ENCODE measurements at places on chromosomes 1 and 21. TPM values are rescaled to one million over a fixed set of nuclear protein-coding genes. Genes with fewer than 3 reads are reported as not detected.

- H3K36me3 ChIP-seq: no peaks in the 10 kb centered on the region
- no peaks in the 10 kb centered on the region for H3K27me3 ChIP-seq
- H3K27ac ChIP-seq: no peak overlapping the region
- H3K4me1 ChIP-seq: no peaks in the 10 kb centered on the region
These were observed 40.7 kb downstream of the CD2 start for GRCh38 chr1:116794804-116795481.

DNA sequence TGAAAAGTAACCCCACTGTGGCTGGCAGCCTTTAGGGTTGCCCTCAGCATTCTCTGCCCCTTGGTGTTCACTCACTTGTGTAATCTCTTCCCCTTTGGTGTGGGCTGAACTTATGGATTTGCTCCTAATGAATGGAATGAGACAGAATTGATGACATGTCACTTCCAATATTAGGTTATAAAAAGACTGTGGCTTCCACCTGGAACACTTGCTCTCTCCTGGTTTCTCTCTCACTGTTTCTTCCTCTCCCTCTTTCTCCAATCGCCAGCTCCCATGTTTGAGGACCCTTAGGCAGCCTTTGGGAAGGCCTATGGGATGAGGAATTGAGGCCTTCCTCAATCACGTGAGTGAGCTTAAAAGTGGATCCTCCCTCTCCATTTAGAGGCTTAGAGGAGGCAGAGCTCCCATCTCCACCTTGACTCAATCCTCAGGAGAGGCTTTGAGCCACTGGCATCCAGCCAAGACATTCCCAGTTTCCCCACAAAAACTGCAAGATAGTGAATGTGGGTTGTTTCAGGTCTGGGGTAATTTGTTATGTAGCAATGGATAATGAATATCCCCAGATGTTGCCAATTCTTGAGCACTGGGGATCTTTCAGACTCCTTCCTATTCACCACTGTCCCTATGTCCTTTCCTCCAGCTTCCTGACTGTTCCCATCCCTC is 95.5 kb upstream of the CD34 start:
- peaks cover 27% of the 10 kb centered on the region for H3K4me1 ChIP-seq
- no peak overlapping the region for H3K4me3 ChIP-seq
- H3K27ac ChIP-seq: no peak overlapping the region
- DNase-seq: no peak

Gene TFF3
- total RNA-seq: not detected

Gene OR6N1
- total RNA-seq: not detected

Gene CHIA
- not detected for total RNA-seq

DNA sequence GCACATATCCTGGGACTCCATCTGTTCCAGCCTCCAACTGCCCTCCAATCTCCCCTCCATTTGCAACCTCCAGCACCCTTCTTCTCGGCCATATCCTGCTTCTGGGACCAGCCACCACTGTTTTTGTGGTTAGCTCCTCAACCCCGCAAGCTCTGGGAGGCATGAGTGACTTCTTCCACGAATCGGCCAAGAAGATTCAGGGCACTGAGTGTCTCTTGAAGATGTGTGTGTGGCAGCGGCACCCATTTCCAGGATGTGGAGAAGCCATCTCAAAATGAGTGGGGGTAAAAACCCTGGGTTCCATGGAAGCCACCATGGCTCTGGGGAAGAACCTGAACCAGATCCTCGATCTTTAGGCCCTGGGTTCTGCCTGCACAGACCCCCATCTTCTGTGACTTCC is 194.6 kb downstream of the SLC45A1 start:
- H3K4me3 ChIP-seq: no peak overlapping the region
- 0 out of 2 replicates have a peak, but pooled peaks cover 4% of the 10 kb centered on the region for H3K36me3 ChIP-seq
- peaks cover 27% of the 10 kb centered on the region for H3K4me1 ChIP-seq
- no peak for DNase-seq

Gene DNALI1
- 1.0 TPM for total RNA-seq

GRCh38 chr1:4022715-4023114 is 122.6 kb upstream of the C1orf174 start:
- DNase-seq: no peak
- no peaks in the 10 kb centered on the region for H3K27me3 ChIP-seq
- no peaks in the 10 kb centered on the region for H3K36me3 ChIP-seq
- H3K27ac ChIP-seq: no peak overlapping the region
- H3K4me1 ChIP-seq: no peaks in the 10 kb centered on the region
- no peak overlapping the region for H3K4me3 ChIP-seq

GRCh38 chr1:110412576-110412975 is 5.1 kb upstream of the LAMTOR5 start:
- peak; percentile 55 for DNase-seq
- no peaks in the 10 kb centered on the region for H3K4me1 ChIP-seq
- no peaks in the 10 kb centered on the region for H3K36me3 ChIP-seq
- H3K27me3 ChIP-seq: no peaks in the 10 kb centered on the region
- H3K4me3 ChIP-seq: no peak overlapping the region
- no peak overlapping the region for H3K27ac ChIP-seq

- no peaks in the 10 kb centered on the region for H3K4me1 ChIP-seq
- no peaks in the 10 kb centered on the region for H3K36me3 ChIP-seq
- DNase-seq: no peak
- H3K27me3 ChIP-seq: no peaks in the 10 kb centered on the region
These were observed 272.6 kb downstream of the S1PR1 start for GRCh38 chr1:101509370-101509769.

DNA sequence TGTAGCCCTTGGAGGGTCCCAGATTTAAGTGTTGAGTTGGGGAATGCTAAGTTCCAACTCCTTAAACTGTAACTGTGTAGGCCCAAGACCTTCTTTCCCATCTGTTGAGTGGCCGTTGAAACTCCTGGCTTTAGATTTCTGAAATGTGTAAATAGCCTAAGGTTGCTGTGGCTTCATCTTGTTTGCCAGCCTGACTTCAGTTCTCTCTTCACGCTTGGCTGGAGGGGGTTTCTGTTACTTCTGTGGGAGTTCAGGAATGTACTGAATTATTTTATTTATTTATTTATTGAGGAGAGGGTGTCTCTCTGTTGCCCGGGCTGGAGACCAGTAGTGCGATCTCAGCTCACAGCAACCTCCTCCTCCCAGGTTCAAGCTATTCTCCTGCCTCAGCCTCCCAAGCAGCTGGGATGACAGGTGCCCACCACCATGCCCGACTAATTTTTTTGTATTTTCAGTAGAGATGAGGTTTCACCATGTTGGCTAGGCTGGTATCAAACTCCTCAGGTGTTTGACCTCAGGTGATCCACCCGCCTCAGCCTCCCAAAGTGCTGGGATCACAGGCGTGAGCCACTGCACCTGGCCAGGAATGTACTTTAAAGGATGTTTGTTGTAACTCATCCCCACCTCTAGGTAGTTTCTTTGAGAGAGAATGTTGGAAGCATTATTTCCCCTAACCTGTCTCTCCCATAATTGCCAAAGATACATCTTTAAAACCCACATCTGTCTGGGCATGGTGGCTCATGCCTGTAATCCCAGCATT is 5.9 kb downstream of the TTC39A start:
- H3K27ac ChIP-seq: no peak overlapping the region
- no peak overlapping the region for H3K4me3 ChIP-seq
- H3K27me3 ChIP-seq: no peaks in the 10 kb centered on the region
- DNase-seq: no peak
- H3K4me1 ChIP-seq: no peaks in the 10 kb centered on the region
- H3K36me3 ChIP-seq: no peaks in the 10 kb centered on the region

- no peak overlapping the region for H3K4me3 ChIP-seq
- no peaks in the 10 kb centered on the region for H3K36me3 ChIP-seq
- H3K4me1 ChIP-seq: no peaks in the 10 kb centered on the region
- DNase-seq: no peak
- no peaks in the 10 kb centered on the region for H3K27me3 ChIP-seq
These were observed 39.8 kb downstream of the RGS13 start for GRCh38 chr1:192675716-192676115.

- no peaks in the 10 kb centered on the region for H3K27me3 ChIP-seq
- H3K4me1 ChIP-seq: no peaks in the 10 kb centered on the region
- H3K4me3 ChIP-seq: no peak overlapping the region
These were observed 51.7 kb downstream of the SH3GLB1 start for GRCh38 chr1:86756062-86756406.

Gene PROK1
- total RNA-seq: not detected

DNA sequence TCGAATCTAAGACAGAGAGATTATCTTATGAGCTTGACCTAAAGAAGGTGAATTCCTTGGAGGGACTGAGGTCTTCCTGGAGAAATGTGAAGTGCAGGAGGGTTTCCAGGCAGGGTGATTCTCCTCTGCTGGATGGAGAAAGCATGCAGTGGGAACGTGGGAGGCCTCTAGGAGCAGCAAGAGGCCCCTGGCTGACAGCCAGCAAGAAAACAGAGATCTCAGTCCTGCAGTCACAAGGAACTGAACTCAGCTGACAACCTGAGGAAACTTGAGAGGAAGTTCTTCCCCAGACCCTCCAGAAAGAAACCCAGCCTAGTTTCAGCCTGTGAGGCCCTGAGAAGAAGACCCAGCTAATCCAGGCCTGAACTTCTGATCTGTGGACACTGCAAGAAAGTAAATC is 345.9 kb downstream of the FAM72C start:
- H3K27ac ChIP-seq: no peak overlapping the region
- DNase-seq: no peak
- H3K4me1 ChIP-seq: no peaks in the 10 kb centered on the region
- no peak overlapping the region for H3K4me3 ChIP-seq

Gene AUNIP
- total RNA-seq: 5.9 TPM

DNA sequence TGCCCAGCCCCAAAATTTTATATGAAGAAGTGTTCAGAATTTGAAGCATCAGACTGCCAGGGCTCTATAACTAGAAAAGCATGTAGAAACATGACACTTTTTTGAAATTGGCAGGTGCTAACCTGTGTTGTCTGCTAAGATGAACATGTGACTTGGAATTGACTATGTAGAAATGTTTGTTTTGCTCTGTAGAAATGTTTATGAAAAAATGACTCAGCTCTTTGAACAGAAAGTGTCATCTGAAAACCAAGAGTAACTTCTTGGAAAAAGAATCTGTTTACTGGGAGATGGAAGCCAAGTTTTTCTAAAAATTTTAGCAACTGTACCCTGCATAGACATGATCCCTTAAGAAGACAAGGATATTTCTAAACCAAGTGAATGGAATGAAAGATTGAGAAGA is 59.2 kb downstream of the LHX9 start:
- H3K27ac ChIP-seq: no peak overlapping the region
- no peaks in the 10 kb centered on the region for H3K4me1 ChIP-seq
- no peak for DNase-seq
- H3K4me3 ChIP-seq: no peak overlapping the region
- H3K27me3 ChIP-seq: no peaks in the 10 kb centered on the region

Gene PHACTR4
- 9.7 TPM for total RNA-seq

GRCh38 chr1:53303243-53303642 is 24.6 kb downstream of the LRP8 start:
- no peaks in the 10 kb centered on the region for H3K4me1 ChIP-seq
- no peaks in the 10 kb centered on the region for H3K36me3 ChIP-seq
- no peak overlapping the region for H3K27ac ChIP-seq
- no peak overlapping the region for H3K4me3 ChIP-seq

- no peak overlapping the region for H3K4me3 ChIP-seq
- peaks cover 35% of the 10 kb centered on the region for H3K27me3 ChIP-seq
These were observed 6.8 kb upstream of the PLCH2 start for GRCh38 chr1:2469103-2469940.

DNA sequence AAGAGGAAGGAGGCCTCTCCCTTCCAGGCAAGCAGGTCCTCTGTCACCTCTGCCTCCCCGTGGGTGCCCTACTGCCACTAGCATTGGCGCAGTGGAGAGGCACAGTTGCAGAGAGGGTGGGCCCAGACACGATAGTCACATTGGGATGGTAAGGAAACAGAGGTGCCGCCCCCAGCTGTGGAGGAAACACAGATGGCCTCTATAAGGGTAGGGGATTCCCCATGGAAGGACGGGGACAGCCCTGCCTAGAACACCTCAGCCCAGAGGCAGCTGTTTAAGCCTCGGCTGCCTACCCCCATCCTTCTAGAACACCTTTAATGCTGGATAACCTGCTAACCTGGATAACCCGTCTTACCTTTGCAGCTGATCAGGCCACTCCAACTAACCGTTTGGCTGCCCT is 65.7 kb upstream of the CNTN2 start:
- no peak overlapping the region for H3K4me3 ChIP-seq
- no peak for DNase-seq
- no peak overlapping the region for H3K27ac ChIP-seq
- peaks cover 18% of the 10 kb centered on the region for H3K27me3 ChIP-seq

GRCh38 chr1:40204856-40205255 is 42.9 kb upstream of the TMCO2 start:
- H3K27ac ChIP-seq: no peak overlapping the region
- no peaks in the 10 kb centered on the region for H3K27me3 ChIP-seq
- no peaks in the 10 kb centered on the region for H3K4me1 ChIP-seq
- H3K4me3 ChIP-seq: no peak overlapping the region
- DNase-seq: no peak
- H3K36me3 ChIP-seq: peaks cover 61% of the 10 kb centered on the region

Gene C8B
- not detected for total RNA-seq

DNA sequence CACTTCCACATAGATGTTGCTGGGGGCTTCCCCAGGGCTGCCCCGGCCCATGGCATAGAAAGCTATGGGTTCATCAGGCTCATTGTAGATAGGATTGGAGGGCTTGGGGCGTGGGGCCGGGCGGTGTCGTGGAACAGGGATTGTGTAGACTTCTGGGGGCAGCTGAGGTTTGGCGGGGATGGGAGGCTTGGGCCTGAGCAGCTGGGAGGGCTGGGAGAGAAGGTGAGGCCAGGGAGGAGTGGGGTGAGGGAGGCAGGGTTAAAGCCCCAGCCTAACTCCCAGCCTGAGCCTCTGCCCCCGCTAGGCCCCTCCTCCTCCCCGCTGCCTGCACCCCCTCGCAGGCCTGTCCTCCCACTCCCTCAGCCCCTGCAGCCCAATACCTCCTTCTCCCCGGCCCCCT is 7.4 kb downstream of the SH2D2A start:
- H3K4me3 ChIP-seq: no peak overlapping the region
- DNase-seq: no peak
- H3K27me3 ChIP-seq: no peaks in the 10 kb centered on the region
- 0 out of 2 replicates have a peak, but pooled peaks cover 6% of the 10 kb centered on the region for H3K4me1 ChIP-seq
- no peaks in the 10 kb centered on the region for H3K36me3 ChIP-seq

DNA sequence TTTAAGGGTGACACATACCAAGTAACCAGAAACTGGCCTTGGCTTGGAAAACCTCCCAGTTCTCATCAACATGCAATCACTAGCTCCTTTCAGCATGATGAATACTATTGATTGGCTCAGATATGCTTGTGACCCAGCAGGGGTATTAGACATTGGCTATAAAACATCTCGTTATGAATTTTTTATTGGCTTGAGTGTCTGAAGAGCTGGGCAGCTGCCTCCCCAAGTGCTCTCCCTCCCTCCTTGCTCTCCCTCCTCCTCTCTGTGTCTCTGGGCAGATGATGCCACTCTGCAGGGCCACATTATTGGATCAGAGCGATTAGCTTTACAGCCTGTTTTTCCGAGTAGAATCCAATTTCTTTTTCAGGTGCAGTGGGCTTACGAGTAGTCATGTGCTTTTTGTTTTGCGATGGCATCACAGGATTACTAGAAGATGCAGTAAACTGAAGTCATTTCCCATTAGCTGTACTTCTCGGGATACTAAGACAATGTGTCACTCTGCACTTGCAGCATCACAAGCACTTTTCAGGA is 79.3 kb upstream of the ATF3 start:
- no peak overlapping the region for H3K4me3 ChIP-seq
- peaks cover 4% of the 10 kb centered on the region for H3K27me3 ChIP-seq
- no peak overlapping the region for H3K27ac ChIP-seq
- DNase-seq: no peak

GRCh38 chr1:107831921-107832320 is 133.1 kb downstream of the VAV3 start:
- no peak overlapping the region for H3K27ac ChIP-seq
- H3K27me3 ChIP-seq: 0 out of 2 replicates have a peak, but pooled peaks cover 3% of the 10 kb centered on the region
- H3K4me3 ChIP-seq: no peak overlapping the region
- no peak for DNase-seq

Gene CELA3A
- total RNA-seq: not detected

Gene NR5A2
- total RNA-seq: 0.03 TPM

GRCh38 chr1:6519935-6520671 is 28.6 kb upstream of the PLEKHG5 start:
- H3K36me3 ChIP-seq: peaks cover 9% of the 10 kb centered on the region
- H3K27me3 ChIP-seq: no peaks in the 10 kb centered on the region
- H3K27ac ChIP-seq: no peak overlapping the region

Measured in SJSA1 (cell line).